Activated T-cell treated with anti-CD3 and anti-CD28 coated beads, Interleukin-2, amount 50 U/mL, for 4 hours (primary cell): ENCODE measurements at places on chromosomes 3 and 15. TPM values are rescaled to one million over a fixed set of nuclear protein-coding genes. Genes with fewer than 3 reads are reported as not detected.

DNA sequence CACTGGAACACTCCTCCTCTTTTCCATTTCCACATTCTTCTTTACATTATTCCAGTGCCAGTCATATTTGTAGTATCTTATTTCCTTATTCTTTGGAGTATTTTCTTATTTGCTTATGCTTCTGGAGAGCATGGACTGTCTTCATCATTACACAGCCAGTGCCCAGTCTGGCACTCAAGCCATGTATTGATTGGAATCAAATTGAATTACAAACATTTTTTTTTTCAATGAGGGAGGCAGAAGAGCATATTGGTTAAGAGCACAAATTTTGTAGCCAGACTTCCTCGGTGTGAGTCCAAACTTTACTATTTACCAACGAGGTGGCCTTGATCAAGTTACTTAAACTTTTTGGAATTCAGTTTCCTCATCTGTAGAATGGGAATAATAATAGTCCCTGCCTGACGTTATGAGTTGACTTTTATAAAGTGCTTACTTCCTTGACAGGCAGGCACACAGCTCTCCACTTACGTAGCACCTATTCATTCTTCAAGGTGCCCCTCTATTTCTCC, 186.6 kb upstream of the BCL6 start:
- no peak for DNase-seq

DNA sequence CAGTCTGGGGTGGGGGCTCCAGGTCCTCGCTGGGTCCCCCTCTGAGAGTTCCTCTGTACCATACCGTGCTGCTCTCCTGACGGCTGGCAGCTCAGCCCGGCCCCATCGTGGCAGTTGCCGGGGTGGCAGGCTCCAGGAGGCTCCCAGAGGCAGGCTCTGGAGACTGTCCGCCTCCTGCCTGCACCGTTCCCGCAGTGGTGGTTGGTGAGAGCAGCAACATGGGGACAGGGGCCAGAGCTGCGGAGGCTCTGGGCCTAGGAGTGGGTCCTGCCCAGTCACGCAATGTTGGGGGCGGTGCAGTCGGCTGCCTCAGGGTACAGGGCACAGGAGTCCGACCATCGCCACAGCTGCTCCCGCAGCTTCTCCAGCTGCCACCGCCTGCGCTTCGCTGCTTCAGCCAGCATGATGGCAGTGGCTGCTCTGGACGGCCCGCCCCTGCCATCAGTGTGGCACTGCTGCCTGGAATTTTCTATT, 492.7 kb downstream of the AGBL1 start:
- no peak for DNase-seq

- DNase-seq, result no peak
Measured at GRCh38 chr3:72050771-72051170, 265.8 kb upstream of the PROK2 start.

- no peak for DNase-seq
Measured at GRCh38 chr3:181699171-181699903, 12.4 kb upstream of the SOX2 start.

GRCh38 chr15:89805241-89806209, 9.1 kb downstream of the ANPEP start:
- DNase-seq, result no peak

DNA sequence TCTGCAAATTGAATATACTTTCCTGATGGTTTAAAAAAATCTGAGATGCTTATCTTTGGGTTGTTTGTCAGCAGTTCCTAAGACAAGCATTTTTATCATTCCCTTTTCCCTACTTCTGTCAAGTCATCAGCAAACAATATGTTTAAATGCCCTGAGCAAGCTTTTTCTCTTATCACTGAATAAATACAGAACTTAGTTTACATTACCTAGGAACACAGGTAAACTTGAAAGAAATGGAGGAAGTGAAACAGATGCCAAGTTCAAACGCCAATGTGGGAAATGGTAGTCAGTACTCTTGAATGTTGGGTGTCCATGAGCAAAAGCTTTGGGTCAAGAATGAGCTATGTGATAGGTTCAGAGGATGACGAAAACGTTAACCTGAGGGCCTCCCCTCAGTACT, 17.2 kb upstream of the TCAIM start:
- no peak for DNase-seq

GRCh38 chr3:179093807-179094206, 22.2 kb upstream of the ZMAT3 start:
- DNase-seq, result no peak

DNA sequence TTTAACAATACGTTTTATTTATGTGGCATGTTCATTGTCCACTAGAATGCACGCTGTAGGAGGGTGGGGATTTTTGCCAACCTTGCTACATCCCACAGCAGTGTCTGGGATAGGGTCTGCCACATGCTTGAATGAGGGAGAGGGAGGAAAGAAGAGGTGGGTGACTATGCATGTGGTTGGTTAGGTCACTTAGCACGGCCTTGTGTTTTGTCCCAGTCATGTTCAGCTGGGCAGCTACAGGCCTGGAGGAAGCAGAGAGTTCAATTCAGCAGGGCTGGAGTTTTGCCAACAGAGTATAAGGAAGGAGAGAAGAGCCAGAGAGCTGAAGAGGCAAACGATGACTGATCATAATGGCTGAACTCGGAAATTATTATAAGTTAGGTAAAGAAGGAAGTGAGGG, 268.4 kb upstream of the NSMCE3 start:
- no peak for DNase-seq

Gene CNTN6
- not detected for total RNA-seq

Gene DUOXA2
- total RNA-seq, result not detected
